Activated naive CD8-positive, alpha-beta T cell treated with anti-CD3 and anti-CD28 coated beads for 36 hours (primary cell): ENCODE measurements at places on chromosomes 2 and 18.

GRCh38 chr2:134148172-134148571 is 105.7 kb upstream of the MGAT5 start:
- no peak for DNase-seq

DNA sequence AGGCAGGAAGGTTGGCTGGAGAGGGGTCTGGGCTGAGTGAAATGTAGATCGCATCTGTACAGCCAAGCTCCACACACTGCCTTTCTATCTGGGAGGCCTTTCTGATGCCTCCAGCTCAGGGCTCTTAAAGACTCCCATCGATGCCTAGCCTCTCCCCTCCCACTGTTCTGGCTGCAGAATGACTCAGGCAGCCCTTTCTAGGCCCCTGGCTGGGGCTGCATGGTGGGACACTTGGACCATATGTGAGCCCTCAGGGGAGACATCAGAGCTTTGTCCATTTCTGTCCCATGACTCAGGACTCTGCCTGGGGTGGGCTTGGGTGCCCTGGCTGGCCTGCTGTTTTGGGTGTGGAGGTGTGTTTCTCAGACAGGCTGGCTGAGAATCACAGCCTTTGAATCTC is 101.3 kb downstream of the CELF4 start:
- no peak for DNase-seq

- DNase-seq, result no peak
These were observed 78.6 kb upstream of the RGPD4 start for GRCh38 chr2:107747964-107748583.

GRCh38 chr2:200101922-200102321 is 146.5 kb downstream of the MAIP1 start:
- DNase-seq, result no peak

DNA sequence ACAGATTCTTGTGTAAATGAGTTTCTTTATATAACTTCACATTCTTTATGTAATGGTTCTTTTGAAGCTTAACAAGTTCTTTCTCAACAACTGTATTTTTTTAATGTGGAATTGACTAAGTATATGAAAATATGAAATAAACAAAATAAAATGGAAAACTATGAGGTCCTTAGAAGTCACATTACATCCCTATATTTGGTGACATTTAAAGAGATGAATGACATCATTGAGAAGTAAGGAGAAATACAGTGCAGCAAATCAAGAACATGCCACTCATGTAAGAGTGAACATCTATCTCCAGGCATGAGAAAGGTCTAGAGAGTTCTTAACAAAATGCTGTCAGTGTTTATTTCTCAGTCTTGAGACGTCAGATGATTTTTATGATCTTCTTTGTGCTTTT is 39.0 kb upstream of the AAK1 start:
- DNase-seq, result no peak

- no peak for DNase-seq
These were observed 1028.4 kb upstream of the PIK3C3 start for GRCh38 chr18:40926679-40927078.

DNA sequence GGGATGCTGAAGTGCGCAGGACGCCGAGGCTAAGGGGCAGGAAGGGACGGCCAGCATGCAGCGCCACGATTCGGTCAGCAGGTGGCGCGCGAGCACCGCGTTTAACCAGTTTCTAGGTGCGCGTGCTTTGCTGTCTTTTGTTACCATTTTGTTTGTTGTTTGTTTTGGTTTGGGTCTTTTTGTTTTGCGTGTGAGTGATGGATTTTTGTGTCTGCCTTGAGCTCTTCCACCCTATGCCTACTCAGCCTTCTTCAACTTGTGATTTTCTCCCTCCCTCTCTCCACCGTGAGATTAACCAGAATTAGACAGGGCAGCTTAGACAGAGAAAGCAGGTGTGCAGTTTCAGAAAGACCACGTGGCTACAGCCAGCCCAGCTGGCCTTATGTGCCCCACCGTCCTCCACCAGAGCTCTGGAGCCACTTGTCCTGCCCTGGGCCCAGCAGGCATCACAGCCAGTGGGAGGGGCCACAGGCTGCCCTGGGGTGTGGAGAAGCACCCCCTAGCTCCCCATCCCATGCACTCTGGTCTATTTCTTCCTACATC is 180.2 kb downstream of the RNF144A start:
- DNase-seq, result peak; percentile 67

DNA sequence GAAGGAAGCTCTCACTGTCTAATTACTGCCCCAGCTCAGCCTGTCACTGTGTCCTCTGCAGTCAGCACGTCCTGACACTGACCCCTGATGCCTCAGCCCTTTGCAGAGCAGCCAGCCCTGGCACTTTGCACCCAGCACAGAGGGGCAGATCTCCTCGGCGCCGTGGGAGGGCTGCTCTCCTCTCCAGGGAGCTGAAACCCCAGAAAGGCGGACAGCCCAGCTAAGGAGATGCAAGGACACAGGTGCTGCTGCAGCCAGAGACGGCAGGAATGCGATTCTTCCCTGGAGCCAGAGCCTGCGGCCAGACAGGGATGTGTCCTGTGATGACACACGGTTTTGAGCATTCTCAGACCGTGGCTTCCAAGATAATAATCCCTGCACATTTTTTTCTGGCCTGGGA is 34.5 kb upstream of the SIX3 start:
- DNase-seq, result no peak

GRCh38 chr2:240390091-240391073 is 45.1 kb upstream of the GPC1 start:
- DNase-seq, result no peak

GRCh38 chr2:105796131-105796638 is 51.5 kb downstream of the NCK2 start:
- peak; percentile 45 for DNase-seq

DNA sequence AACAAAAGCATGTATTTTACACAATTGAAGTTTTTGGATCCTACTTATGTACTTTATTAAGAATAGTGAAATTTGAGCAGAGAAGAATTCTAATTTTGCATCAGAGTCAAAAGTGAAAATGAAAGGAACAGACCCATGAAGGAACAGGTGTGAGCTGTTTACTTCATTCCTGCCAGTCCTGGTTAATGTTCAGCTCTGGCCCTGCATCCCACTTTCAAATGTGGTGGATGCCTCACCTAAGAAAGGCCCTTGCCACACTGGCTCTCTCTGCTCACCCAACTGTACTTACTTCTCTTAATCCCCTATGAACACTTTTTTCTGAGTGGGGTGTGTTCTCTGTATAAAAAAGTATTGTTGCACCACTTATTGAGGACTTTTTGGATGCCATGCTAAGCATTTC is 22.2 kb downstream of the FAM110C start:
- no peak for DNase-seq
